ENCODE measurements at places on chromosomes 2 and 18.

- DNase-seq: no peak
Measured at GRCh38 chr2:181764095-181764963, 84.0 kb upstream of the NEUROD1 start.

GRCh38 chr2:240688553-240688919, 3.1 kb upstream of the AQP12A start:
- DNase-seq: no peak

GRCh38 chr2:207474863-207475485, 54.8 kb upstream of the CREB1 start:
- peak; percentile 35 for DNase-seq

GRCh38 chr2:177869912-177870311, 202.7 kb downstream of the PDE11A start:
- no peak for DNase-seq

DNA sequence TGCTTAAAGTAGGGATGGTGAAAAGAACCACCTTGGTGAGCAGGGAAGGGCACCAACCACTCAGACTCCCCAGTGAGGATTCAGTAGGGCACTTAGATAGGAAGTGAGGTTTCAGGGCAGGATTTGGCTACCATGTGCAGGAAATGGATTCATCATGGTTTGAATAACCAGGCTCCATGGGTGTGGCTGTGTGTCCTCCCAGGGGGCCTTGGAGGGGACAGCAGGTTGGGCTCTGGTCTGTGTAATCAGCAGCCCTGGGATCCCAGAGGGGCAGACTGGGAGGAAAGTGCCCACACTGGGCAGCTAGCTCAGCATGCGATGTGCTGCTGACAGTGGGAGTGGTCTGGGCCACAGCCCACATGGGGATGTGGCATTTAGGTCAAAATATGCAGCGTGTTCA, 224.6 kb downstream of the CELF4 start:
- DNase-seq: no peak

DNA sequence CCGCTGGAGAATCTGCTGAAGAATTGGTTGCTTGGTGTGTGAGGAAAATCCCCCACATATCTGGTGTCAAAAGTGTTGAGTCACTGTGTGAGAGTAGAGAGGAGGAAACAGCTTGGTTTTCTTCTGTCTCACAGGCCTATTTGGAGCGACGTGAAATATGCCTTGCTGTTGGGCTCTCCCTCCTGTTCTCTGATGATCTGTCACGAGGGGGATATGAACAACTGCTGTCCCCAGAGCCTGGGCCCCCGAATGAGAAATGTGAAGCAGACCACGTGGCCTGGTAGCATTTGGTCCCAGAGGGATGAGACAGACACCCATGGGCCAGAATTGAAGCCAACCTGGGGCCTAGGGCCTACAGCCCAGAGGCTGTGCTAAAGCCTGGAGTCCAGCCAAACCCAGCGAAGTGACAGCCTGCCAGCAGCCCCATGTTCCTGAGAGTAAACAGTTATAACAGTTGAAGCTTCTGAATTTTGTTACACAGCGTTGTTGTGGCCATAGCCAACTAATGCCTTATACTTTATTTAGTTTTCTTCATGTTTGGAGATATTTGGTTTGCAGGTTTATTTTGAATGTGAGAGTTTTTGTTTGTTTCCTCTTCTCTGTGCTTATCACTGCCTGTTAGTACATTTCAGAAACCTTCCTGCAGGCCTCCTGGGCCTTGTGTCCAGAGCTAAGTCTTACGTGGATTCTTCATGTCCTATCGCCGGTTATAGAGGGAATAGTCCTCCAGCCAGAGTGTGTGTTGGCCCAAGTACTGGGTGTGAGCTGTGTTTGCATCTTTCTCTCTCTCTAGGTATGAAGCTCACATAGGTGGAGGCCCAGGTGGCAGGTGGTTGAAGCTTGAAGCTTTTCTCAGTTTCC, 18.7 kb upstream of the COLEC12 start:
- DNase-seq: peak; percentile 65

All from KG1 (cell line).